Fibroblast of skin of right biceps (primary cell): ENCODE measurements at places on chromosomes 6 and 20.
A peak's percentile ranks its signal among the peaks of the same experiment; 100 is the strongest.

DNA sequence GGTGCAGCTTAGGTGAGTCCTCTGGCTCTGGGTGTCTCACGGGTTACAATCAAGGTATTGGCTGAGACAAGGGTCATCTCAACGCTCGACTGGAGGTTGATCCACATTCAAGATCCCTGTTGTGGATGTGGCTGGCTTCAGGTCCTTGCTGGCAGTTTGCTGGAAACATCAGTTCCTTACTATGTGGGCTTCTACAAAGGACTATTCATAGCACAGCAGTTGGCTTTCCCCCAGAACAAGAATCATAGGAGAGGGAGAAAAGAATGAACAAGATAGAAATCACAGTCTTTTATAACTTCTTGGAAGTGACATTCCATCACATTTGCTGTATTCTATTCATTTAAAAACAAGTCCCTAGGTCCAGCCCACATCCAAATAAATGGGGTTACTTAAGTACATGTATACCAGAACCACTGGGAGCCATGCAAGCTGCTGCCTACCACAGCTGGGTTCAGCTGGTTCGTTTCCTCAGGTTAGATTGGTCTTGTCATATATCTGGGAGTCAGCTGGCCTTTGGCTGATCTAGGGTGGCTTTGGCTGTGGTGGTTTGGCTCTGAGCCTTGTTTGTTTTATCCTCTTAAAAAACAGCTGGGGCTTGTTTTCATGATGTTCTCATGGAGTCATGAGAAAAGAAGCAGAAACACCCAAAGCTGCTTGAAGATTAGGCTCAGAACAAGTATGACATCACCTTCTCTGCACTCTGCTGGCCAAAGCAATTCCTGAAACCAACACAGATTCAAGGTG lies 433.2 kb upstream of the SPTLC3 start:
- no peak for DNase-seq

GRCh38 chr6:49918787-49919186 lies 45.2 kb downstream of the DEFB114 start:
- no peak for DNase-seq

- DNase-seq: no peak
Measured at GRCh38 chr20:22473293-22473692, 111.1 kb downstream of the FOXA2 start.

GRCh38 chr20:43985608-43986316 lies 71.1 kb downstream of the TOX2 start:
- DNase-seq: no peak

- no peak for DNase-seq
Measured at GRCh38 chr20:40811004-40811403, 122.0 kb upstream of the MAFB start.

- DNase-seq: no peak
Measured at GRCh38 chr20:44357555-44358125, 2.1 kb downstream of the HNF4A start.

DNA sequence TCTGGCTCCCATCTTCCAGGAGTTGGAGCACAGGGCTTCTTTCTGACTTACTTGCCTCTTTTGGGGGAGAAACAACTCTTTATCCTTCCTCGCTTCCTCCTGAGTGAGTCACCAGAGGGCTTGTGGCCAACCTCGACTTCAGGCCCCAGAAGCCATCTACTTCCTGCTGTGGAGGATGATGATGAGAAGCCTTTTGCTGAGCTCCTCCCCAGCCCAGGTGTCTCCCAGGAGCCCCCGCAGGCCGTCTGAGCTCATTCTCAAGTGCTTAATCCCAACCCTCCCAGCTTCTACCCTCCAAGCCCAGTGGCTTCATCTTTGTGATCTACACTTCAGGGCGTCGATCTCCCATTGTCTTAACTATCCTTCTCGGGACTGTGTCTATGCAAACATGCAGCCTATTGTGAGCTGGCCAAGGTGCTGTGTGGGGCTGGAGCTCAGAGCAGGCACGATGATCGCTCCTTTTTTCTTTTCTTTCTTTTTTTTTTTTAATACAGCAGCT lies 27.9 kb downstream of the SDCBP2 start:
- DNase-seq: peak; percentile 76

DNA sequence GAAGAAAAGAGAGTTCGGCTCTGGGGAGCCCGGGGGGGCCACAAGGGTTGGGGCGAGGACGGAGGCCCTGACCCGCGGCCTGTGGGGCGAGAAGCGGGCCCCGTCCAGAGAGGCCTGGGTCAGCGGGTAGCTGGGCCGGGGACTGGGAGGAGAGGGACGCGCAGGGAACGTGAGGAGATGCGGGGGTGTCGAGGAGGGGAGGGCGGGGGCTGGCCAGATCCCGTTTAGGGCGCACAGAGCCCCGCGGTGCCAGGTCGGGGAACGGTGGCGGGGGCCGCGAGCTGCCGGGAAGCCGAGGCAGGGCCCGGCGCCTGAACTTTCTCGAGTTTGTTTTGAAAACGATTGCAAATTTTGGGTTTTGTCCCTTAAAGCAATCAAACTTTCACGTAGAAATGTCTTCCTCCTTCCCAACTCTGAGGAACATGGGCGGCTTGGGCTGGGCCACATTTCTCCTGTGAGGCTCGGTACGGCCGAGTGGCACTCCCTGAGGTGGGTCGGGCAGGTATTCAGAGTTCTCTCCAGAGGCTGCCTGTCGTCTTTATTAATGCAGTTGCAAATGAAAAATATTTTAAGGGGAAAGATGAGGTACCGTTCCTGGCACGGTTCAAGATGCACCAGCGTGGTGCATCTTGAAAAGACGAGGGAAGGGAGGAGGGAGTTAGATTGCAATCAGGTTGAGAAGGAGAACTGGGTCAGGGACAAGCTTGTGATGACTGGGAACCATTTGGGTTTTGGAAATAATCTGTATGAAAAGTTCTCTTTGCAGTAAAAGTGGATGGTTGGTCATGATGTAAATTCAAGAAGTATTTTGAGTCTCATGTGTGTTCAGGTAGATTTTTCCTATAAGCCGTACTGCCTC lies 972 bp downstream of the RNF8 start:
- DNase-seq: peak; percentile 23

- no peak for DNase-seq
Measured at GRCh38 chr20:13401596-13401995, 180.5 kb downstream of the ISM1 start.

DNA sequence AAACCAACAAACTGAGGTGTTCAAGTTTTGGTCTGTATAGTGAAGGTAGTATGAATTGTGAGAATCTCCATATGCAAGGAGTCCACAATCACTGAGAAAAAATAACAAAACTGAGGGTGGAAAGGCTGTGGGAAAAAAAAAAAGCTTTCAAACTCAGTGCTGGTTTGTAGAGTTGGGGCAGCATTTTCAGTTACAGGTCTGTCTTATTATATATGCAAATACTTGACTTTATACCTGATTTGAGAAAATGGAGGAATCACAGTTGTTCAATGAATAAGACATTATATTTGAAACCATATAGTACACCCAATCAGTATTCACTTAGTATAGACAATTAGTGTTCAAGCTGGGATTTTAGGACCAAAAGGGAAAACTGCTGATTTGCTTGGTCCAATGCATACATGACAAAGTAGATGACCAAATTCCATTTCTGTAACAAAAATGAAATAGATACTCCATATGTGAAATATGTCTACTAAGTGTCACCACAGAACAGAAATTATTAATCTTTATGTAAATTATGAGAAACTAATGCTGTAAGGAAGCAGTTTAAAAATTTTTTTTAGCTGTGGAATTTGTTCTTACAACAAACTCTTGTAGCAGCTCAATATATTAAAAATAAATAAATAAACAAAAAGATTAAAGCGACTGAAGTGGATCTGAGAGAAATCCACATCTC lies 187.7 kb downstream of the ASCC3 start:
- no peak for DNase-seq

GRCh38 chr6:67094431-67094946 lies 1387.5 kb upstream of the EYS start:
- no peak for DNase-seq

- no peak for DNase-seq
Measured at GRCh38 chr20:37882961-37883712, 19.8 kb upstream of the VSTM2L start.

- no peak for DNase-seq
Measured at GRCh38 chr20:24703284-24703610, 233.8 kb downstream of the SYNDIG1 start.

DNA sequence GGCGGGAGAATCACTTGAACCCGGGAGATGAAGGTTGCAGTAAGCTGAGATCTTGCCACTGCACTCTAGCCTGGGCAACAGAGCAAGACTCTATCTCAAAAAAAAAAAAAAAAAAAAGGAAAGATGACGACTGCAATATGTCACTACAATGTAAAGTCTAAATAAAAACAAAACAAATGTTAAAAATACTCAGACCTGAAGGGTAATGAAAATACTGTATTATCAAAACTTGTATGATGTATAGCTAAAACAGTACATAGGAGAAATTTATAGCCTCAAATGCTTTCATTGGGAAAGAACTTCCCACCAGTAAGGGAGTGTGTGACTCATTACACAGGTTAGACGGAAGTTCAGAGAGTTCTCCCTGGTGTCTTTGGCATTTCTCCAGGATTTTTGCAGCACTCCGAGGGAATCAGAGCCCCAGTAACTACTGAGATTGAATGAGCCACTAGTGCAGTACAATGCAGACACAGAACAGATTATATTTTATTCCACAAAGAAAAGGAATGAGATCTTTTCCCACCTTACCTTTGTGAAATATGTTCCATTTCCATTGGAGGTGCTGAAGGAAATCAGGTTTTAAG lies 12.5 kb upstream of the RALGAPB start:
- peak; percentile 84 for DNase-seq

GRCh38 chr6:82681119-82681714 lies 317.6 kb downstream of the TPBG start:
- DNase-seq: no peak
